ENCODE measurements at places on chromosomes 16 and 17. TPM values are rescaled to one million over a fixed set of nuclear protein-coding genes. Genes with fewer than 3 reads are reported as not detected.

HS3ST2 gene
- total RNA-seq, result 11.8 TPM

RBFOX1 gene
- total RNA-seq, result 6.6 TPM

SPEM3 gene
- not detected for total RNA-seq

SLC13A2 gene
- not detected for total RNA-seq

BCAR1 gene
- 39.5 TPM for total RNA-seq

MT3 gene
- total RNA-seq, result 12.8 TPM

SECTM1 gene
- 37.1 TPM for total RNA-seq

NPIPA5 gene
- 5.9 TPM for total RNA-seq

TSPOAP1 gene
- total RNA-seq, result 7.1 TPM

PPM1E gene
- 0.25 TPM for total RNA-seq

MIF4GD gene
- total RNA-seq, result 26.3 TPM

ASPHD1 gene
- total RNA-seq, result not detected

TMEM92 gene
- total RNA-seq, result 0.74 TPM

TLCD2 gene
- total RNA-seq, result 10.8 TPM

ITGAL gene
- total RNA-seq, result 5.4 TPM

KRT38 gene
- not detected for total RNA-seq

SALL1 gene
- total RNA-seq, result 6.9 TPM

FZD2 gene
- 7.6 TPM for total RNA-seq

SIAH1 gene
- 26.8 TPM for total RNA-seq

SLC6A4 gene
- 0.98 TPM for total RNA-seq

REXO5 gene
- 3.7 TPM for total RNA-seq

CCL15 gene
- not detected for total RNA-seq

USP32 gene
- total RNA-seq, result 63.6 TPM

PAQR4 gene
- 2.7 TPM for total RNA-seq

KRTAP4-5 gene
- total RNA-seq, result not detected

SLC16A6 gene
- 2.7 TPM for total RNA-seq

TPSAB1 gene
- total RNA-seq, result 70.0 TPM

CDH3 gene
- 35.4 TPM for total RNA-seq

SLC5A11 gene
- total RNA-seq, result not detected

MYH2 gene
- not detected for total RNA-seq

OGFOD1 gene
- total RNA-seq, result 14.5 TPM

GNG13 gene
- total RNA-seq, result not detected

FN3K gene
- total RNA-seq, result 5.9 TPM

CACNG5 gene
- total RNA-seq, result not detected

CDRT15 gene
- total RNA-seq, result not detected

KRT33A gene
- 1.5 TPM for total RNA-seq

MBTD1 gene
- 20.1 TPM for total RNA-seq

MYH1 gene
- not detected for total RNA-seq

CACNB1 gene
- 8.3 TPM for total RNA-seq

CCDC200 gene
- not detected for total RNA-seq

ACAP1 gene
- total RNA-seq, result 7.6 TPM

SULT1A3 gene
- total RNA-seq, result 10.8 TPM

MMP25 gene
- total RNA-seq, result 0.25 TPM

CCL11 gene
- 1.2 TPM for total RNA-seq

C16orf92 gene
- total RNA-seq, result not detected

CIITA gene
- total RNA-seq, result 16.7 TPM

KIF2B gene
- total RNA-seq, result not detected

PPY gene
- total RNA-seq, result not detected

SP2 gene
- total RNA-seq, result 11.3 TPM

PSMD3 gene
- total RNA-seq, result 95.0 TPM

RCVRN gene
- total RNA-seq, result 0.49 TPM

CBFA2T3 gene
- total RNA-seq, result 2.7 TPM

FBXO39 gene
- not detected for total RNA-seq

HSD3B7 gene
- total RNA-seq, result 14.5 TPM

USP43 gene
- 5.6 TPM for total RNA-seq

IGF2BP1 gene
- total RNA-seq, result not detected

GJD3 gene
- 12.0 TPM for total RNA-seq
